Activated CD4-positive, alpha-beta T cell treated with anti-CD3 and anti-CD28 coated beads, Interleukin-2, amount 10 ng/mL, durations not matched to agents 7 days and 5 days (primary cell): ENCODE measurements at places on chromosomes 16 and 17.
A peak's percentile ranks its signal among the peaks of the same experiment; 100 is the strongest.

DNA sequence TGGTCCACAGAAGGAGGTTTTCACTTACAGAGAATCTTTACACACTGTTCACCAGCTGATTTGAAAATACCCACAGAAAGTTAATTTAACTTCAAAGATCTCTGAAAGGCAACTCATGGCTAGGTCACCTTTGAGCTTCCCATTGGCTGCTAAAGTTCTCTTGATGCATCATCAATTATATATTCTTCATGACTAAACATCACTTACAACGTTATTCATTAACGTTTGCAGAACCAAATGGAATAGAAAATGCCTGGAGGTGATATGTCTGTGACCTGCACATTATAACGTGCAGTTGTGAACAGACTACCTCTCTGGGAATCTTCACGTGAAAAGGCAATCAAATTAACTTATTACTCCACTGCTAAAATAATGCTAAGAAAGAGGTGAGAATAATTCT is 238.5 kb downstream of the ZFHX3 start:
- DNase-seq, result no peak

DNA sequence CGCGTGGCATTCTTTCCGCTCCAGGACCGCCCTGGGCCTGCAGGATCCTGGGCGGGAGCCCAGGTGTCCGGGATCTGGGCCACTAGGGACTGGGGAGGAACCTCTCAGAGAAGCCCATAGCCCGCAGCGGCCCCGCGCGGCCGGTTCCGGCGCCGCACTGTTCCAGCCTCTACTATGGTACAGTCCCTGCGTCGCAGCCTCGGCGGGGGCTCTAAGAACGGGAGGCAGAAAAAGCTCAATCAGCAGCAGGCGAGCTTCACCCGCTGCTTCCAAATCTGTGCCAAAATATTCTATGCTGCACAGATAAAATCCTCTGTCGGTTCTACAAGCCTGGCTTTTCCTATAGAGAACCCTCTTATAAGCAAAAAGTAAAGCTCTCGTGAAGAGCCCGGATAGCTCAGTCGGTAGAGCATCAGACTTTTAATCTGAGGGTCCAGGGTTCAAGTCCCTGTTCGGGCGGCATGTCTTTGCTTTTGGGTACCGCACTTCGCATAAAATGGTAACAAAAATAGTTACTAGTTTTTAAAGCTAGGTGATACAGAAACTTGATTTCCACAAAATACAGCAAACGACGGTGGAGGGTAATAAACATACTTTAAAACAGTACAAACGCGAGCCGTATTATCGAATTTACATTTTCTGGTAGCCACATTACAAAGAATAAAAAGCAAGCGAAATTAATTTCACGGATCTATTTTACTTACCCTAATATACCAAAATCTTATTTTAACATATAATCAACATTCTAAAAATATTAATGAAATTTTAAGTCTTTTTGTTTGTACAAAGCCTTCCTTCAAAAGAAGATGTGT is 661 bp upstream of the ALOXE3 start:
- peak; percentile 86 for DNase-seq

GRCh38 chr16:1221628-1222552 is 3.2 kb downstream of the TPSG1 start:
- DNase-seq, result no peak

GRCh38 chr17:3641717-3642486 is 5.3 kb downstream of the CTNS start:
- DNase-seq, result no peak

DNA sequence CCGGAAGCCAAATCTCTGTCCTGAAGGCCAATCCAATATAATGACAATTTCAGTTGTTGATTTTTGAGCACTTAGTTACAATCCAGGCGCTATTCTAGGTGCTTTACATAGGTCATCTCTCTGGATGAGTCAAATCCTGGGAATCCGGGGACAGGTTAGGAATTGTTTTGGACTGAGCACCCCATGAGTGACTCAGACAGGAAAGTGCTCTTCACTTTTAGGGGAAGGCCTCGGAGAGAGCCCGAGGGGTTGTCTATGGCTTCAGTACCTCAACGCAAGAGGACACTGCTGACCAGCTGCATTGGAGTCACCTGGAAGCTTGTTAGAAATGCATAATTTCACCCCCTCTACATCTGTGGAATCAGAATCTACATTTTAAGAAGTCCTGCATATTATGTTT is 108.8 kb downstream of the IRX5 start:
- DNase-seq, result no peak

GRCh38 chr16:261031-261691 is 14.6 kb downstream of the RGS11 start:
- no peak for DNase-seq
